ENCODE measurements at places on chromosomes 7 and 10.

DNA sequence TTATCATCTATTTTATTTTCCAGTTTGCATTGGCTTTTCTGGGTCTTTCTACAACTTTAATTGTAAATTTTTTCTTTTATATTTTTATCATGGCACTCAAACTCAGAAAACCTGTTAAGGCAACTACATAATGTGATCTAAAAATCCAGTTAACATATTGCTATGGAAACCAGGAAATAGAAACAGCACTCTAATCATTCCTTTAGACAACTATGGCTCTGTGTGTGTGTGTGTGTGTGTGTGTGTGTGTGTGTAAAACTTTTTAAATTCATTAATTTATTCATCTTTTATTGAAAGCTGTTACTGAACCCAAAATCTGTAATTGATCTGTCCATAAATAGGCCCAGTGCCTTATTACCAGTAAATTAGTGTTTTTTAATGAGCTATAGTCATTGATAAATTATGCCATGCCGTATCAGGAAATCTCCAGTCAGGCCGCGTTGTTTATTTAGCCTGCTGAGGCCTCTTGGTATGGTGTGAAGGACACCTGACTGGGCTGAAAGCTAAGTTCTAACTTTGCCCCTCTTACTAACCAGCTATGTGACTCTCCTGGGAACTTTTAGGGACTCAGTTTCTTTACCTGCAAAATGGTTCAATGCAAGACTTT lies 1.5 kb upstream of the MET start:
- no peak for DNase-seq

GRCh38 chr10:51892965-51893658 lies 193.7 kb upstream of the CSTF2T start:
- DNase-seq: peak; percentile 3

DNA sequence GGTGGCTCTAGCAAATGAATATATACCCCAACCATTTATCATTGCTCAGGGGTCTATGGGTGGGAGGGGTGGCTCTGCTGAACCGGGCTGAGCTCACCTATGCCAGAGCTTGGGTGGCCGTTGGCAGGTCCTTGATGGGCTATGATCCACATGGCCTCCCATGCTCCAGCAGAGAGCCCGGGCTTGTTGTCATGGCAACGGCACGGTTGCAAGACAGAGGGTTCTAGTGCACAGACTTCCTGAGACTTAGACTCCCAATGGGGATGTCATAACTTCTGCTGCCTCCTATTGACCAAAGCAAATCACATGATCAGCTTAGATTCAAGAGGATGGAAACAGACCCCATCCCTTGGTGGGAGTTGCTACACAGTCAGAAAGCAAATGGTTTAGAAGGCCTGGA lies 36.4 kb upstream of the CARD11 start:
- no peak for DNase-seq

DNA sequence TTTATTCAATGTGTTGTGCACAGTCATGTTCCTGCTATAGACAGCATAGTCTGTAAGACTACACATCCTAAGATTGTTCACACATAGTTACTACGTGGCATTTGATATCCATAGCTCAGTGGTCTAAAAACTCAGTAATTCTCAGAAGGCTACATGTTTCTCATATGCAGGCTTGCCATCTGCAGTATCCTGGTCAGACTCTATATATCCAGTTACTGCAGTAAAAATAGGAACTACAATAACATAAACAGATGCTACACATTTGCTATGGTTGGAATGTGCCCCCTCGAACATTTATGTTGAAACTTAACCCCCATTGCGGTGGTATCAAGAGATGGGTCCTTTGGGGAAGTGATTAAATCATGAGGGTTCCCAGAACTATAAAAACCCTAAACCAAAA lies 1377.8 kb upstream of the LRRTM3 start:
- no peak for DNase-seq

GRCh38 chr10:78944723-78945312 lies 123.9 kb upstream of the ZMIZ1 start:
- no peak for DNase-seq

DNA sequence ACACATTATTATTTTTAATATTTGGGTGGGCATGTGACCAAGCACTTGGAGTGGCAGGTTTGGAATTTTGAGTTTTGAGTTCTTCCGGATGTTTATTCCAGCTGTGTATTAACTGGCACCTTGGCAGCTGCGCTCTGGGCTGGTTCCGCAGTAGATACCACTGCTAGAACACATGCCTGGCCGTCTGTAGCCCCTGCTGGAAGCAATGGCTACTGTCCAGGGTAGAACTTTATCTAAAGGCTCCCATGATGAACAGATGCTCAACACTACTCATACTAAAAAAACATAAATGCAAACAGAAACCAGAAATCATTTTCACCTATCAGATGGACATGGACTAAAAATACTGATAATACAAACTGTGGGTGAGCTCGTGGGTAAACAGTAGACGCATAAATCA lies 19.4 kb upstream of the SH3PXD2A start:
- DNase-seq: no peak
